ENCODE measurements at places on chromosomes 7 and 10. TPM values are rescaled to one million over a fixed set of nuclear protein-coding genes. Genes with fewer than 3 reads are reported as not detected.

The RNF32 gene
- 1.7 TPM for total RNA-seq

The ELFN1 gene
- 1.8 TPM for total RNA-seq

The DHTKD1 gene
- 13.8 TPM for total RNA-seq

The CYP2C8 gene
- total RNA-seq: not detected

The ZSWIM8 gene
- total RNA-seq: 47.2 TPM

DNA sequence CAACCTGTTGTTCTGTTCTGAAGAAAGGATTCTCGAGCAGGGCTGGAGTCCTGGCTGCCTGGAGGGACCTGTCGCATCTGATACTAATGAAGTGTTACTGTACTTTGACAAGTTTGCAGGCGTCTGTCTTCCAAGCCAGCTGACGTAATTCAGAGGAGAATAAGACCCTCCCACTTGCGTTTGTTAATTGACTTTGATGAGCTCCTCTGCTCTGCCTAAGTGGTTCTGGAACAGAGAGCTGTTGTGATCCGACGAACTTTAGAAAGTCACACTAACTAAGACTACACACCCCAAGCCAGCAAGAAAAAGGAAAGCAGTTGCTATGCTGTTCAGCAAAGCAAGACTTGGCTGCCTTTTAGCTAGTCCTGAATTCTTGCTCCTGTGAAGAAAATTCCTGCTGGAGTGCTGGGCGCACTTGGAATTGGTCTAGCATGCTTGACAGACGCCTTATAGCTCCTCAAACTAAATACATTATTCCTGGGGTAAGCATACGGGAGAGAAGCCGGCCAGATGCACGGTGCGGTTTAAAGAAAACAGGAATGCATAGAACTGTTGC, 200.3 kb downstream of the CACNB2 start:
- H3K4me3 ChIP-seq: peak overlapping the region; percentile 60
- H3K36me3 ChIP-seq: no peaks in the 10 kb centered on the region
- H3K4me1 ChIP-seq: peaks cover 4% of the 10 kb centered on the region

DNA sequence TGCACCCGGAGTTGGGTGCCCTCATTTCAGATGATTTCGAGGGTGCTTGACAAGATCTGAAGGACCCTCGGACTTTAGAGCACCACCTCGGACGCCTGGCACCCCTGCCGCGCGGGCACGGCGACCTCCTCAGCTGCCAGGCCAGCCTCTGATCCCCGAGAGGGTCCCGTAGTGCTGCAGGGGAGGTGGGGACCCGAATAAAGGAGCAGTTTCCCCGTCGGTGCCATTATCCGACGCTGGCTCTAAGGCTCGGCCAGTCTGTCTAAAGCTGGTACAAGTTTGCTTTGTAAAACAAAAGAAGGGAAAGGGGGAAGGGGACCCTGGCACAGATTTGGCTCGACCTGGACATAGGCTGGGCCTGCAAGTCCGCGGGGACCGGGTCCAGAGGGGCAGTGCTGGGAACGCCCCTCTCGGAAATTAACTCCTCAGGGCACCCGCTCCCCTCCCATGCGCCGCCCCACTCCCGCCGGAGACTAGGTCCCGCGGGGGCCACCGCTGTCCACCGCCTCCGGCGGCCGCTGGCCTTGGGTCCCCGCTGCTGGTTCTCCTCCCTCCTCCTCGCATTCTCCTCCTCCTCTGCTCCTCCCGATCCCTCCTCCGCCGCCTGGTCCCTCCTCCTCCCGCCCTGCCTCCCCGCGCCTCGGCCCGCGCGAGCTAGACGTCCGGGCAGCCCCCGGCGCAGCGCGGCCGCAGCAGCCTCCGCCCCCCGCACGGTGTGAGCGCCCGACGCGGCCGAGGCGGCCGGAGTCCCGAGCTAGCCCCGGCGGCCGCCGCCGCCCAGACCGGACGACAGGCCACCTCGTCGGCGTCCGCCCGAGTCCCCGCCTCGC, at the start of gene EGFR:
Gene EGFR (plus strand): TSS at position 657 of the 830 bp plus-strand sequence. CDS start 261 bp downstream, outside the sequence.
- H3K27me3 ChIP-seq: no peaks in the 10 kb centered on the region
- peak; percentile 72 for DNase-seq
- H3K36me3 ChIP-seq: peaks cover 29% of the 10 kb centered on the region
- peaks cover 40% of the 10 kb centered on the region for H3K4me1 ChIP-seq
